ENCODE measurements at places on chromosomes 6 and 20. TPM values are rescaled to one million over a fixed set of nuclear protein-coding genes. Genes with fewer than 3 reads are reported as not detected.

DNA sequence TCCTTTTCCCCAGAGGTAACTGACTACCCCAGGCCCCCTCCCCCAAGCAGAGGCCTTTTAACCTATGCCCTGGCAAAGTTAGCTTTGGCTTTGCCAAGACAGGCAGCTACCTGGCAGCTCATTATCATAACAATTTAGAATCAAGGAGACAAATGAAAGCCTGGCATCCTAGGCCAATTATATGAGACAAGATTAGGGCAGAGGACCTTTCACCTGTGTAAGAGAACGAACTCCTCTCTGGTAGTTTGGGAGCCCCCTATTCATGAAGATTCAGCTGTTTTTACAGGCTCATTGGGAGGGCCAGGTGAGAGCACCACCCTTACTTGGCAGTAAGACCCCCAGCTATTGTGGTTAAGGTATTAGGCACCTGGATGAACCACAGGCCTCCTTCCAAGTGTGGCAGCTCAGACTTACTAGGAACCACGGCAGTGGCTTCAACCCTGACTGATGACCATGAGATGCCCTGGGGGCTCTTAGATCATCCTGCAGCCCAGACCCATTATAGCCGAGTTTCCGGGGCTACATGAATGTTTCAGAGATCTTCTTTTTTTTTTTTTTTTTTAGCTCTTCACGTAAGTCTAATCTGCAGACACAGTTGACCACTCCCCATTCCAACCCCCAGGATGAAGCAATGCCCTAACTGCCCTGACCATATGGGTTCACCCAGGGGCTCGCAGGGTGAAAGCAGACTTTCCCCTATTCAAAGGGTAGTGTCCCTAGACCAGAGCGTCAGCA is 56.2 kb downstream of the RAB44 start:
- no peak for DNase-seq

DNA sequence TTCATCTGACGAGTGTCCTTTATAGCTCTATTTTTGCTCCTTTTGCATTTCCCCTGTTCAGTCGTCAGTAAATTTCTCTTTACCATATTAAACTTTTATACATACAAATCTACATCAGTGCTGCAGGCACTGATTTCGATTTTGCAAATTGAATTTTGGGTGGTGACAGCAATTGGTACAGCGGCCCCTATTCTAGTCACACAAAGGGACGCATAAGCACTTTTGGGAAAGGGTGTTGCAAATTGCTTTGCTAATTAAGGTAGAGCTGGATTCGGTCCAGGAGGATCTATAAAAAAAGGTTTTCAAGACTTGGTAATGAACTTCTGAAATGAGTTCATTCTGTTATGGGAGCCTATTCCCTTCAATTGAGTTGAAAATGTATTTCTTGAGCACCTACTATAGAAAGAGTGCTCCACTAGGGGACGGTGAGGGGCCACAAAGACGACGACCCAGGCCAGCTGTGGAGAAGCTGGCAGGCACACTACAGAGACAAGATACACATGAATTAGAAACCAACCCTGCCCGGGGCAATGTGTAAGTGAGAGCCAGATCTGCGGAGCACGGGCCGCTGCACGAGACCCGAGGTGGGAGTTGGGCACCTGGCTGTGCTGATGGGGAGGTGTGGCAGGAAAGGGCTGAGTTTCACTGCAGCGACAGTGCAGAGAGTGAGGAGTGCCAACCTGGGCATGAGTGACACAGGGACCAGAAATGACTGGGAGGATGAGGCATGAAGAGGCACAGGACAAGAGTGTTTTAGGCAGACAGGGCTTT is 5.4 kb downstream of the UQCC2 start:
- DNase-seq: no peak

DNA sequence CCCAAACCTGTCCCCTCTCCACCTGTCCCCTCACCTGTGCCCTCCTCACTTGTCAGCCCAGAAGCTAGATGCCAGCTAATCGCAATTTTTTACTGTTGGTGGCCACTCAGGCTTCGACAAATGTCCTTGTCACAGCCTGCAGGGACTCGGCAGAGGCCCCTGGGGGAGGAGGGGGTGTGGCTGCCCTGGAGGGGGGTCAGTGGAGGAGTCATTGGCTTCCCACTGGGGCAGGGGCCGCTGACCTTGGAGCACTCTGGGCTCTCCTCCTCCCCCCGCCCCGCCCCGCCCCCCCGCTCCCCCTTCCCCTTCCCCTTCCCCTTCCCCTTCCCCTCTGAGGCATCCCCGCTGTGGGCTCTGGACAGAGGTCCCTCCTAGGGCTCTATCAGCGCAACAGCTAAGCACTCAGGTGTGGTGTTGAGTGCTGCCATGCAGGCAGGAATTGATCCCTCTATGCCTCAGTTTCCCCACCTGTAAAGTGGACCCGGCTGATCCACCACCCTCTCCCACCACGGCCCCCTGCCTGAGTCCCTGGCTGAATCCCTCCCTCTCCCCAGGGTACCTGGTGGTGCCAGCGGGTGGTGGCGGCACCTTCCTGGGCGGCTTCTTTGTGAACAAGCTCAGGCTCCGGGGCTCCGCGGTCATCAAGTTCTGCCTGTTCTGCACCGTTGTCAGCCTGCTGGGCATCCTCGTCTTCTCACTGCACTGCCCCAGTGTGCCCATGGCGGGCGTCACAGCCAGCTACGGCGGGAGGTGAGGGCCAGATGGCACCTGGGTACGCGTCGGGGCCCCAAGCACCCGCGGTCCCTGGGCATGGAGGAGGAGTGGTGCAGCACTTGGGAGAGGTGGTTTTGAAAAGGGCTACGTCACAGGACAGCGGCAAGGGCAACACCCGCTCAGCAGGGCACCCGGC is 23.8 kb downstream of the SLCO4A1 start:
- DNase-seq: no peak

DNA sequence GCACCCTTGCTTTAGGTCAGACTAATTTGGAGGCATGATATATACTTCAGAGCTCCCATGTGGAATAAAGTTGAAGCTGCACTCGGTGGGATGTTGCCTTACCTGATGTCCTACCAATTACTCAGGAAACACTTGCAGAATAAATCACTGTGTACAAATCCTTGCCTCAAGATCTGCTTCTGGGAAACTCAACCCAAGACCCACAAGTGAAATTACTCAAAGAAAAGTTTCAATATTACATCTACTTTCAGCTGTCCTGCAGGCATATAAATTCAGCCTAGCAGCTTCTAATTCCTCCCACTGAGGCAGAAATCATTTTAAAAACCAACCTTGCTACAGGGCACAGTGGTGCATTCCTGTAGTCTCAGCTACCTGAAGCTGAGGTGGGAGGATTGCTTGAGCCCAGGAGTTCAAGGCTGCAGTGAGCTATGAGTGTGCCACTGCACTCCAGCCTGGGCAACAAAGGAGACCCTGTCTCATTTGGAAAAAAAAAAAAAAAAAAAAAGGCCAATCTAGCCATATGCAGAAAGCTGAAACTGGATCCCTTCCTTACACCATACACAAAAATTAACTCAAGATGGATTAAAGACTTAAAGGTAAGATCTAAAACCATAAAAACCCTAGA is 20.7 kb upstream of the DCDC2 start:
- DNase-seq: no peak

Gene WFDC2
- 258 TPM for total RNA-seq

Gene DEFB119
- not detected for total RNA-seq

Gene HLA-DMB
- 91.0 TPM for total RNA-seq

Gene MPIG6B
- 1.9 TPM for total RNA-seq

Gene COL9A3
- total RNA-seq: 2.6 TPM
